ENCODE measurements at places on chromosomes 5 and 9.

GRCh38 chr9:17878810-17879370, 300.0 kb downstream of the SH3GL2 start:
- DNase-seq: no peak

DNA sequence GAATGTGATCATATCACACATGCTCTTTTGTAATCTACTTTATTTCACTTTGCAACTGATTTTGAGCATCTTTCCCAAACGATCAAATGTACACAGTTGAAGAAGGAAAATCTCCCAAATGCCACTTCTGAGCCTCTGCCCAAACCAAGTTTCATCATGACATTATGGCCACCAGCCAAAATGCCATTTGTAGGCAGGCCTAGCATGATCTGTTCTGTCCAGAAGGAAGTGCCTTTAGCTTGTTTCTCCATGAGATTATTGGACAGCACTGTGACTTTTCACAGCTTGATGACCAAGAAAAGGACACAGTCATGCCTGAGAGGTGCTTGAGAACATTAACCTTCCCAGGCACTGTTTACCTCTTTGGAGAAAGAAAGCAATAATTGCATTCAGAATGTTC, 73.2 kb upstream of the PIP5K1B start:
- no peak for DNase-seq

DNA sequence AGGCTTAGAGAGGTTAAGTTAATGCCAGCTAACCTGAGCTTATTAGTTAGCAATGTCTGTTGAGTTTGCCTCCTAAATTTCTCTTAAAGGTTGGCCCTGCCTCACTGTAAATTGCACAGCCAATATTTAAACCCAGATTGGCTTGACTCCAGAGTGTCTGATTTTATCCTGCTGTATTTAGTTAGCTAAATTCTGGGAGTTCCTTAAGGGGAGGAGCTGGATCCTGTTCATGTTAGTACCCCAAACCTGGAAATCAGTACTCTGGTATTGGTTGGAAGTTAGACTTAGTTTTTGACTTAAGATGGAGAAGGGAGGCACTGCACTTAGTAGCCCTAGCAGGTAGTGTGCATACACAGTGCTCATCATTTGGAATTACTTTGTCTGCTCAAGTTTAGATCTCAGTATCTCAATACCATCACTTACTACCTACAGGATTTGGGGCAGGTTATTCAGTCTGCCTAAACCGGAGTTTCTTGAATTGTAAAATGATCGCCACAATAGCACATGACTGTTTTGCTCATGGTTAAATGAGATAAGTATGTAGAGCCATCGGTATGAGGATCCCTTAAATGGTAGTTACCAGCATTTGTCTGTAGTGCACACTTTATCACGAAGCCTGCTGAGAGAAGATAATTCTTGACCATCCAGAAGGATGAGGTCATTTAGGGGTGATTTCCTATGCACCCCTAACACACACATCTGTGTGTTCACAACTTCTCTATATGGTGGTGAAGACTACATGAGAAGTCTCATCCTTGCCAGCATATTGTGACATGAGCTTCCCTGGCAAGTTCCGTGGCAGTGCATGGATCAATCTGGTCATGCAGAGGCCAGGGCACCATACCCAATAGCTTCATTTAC, 264.8 kb upstream of the TRIM32 start:
- no peak for DNase-seq

- DNase-seq: no peak
Observed at GRCh38 chr5:138408023-138408422, 30.8 kb upstream of the REEP2 start.

DNA sequence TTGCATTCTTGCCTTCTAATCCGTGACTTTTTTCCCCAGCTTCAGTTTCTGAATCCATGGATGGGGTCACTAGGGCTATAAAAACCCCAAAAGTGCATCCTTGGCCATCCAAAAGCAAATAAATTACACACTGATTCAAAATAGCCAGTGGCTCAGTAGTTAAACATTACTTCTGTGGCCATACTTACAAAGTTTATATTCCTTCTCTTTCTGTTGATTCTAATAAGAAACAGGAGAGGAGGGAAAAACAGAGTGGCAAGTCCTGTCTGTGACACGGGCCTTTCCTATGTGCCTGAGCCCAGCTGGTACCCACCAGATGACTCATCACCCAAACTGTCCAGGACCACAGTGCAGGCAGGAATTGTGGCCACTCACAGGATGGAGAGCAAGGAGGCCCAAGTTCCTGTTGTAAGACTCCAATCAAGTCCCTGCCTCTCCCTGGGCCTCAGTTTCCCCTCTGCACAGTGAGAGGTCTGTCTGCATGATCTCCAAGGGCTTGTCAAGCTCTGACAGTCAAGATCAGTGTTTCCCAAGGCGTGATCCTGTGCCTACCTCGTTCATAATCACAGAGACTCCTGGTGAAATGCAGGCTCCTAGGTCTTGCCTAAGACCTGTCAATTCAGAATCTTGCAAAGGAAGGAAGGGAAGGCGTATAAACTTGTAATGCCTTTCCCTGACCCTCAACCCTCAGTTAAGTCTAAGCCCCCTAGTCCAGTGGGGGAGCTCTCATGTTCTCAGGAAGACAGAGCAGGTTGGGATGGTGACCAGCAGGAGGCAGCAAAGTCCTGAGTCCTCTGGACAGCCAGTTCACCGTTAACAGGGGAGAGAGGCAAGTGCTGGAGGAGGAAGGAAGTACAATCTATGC, 29.5 kb downstream of the TNIP1 start:
- peak; percentile 47 for DNase-seq
